Colonic mucosa (tissue), 4 donors: ENCODE measurements at places on chromosomes 2 and 18. TPM values are rescaled to one million over a fixed set of nuclear protein-coding genes. Genes with fewer than 3 reads are reported as not detected.

- no peak for DNase-seq
Observed at GRCh38 chr2:38387887-38388286, 10.8 kb upstream of the ATL2 start.

GRCh38 chr2:113963965-113964364 is 74.1 kb downstream of the ACTR3 start:
- no peak for DNase-seq

DNA sequence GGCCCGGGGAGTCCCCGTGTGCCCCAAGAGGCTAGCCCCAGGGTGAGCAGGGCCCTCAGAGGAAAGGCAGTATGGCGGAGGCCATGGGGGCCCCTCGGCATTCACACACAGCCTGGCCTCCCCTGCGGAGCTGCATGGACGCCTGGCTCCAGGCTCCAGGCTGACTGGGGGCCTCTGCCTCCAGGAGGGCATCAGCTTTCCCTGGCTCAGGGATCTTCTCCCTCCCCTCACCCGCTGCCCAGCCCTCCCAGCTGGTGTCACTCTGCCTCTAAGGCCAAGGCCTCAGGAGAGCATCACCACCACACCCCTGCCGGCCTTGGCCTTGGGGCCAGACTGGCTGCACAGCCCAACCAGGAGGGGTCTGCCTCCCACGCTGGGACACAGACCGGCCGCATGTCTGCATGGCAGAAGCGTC is 16.9 kb upstream of the FAHD2A start:
- peak; percentile 3 for DNase-seq

DNA sequence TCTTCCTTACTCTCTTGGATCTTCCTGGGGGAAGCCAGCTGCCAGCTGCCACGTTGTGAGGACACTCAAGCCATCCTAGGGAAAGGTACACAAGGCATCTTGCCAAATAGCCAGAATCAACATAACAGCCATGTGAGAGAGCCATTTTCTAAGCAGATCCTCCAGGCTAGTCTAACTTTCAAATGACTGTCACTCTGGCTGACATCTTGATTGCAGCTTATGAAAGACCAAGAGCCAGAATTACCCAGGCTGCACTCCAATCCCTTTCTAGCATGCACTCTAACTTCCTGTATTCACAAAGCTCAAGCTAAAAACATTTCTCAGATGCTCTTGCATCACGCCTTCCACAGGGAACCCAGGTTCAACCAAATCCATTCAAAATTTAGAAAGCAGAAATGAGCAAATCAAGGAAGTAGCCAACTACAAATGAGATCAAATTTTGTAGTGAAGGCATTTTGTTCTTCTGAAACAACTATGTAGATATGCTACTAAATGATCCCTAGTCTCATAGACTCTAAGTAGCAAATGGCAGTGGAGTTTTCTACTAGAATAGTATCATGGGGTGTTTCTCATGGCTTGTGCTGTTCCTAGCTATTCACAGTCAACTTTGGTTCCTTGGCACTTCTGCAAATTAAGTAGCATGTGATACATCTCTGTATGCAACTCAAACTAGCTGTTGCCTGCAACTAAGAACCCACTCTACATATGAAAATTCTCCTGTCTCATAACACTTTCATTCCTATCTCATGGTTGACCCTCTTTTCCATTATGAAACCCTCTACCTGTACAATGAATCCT is 281.9 kb downstream of the ZEB2 start:
- DNase-seq = no peak

The PRKAG3 gene
- not detected for total RNA-seq

GRCh38 chr18:7830468-7830867 is 263.4 kb downstream of the PTPRM start:
- no peak for DNase-seq

DNA sequence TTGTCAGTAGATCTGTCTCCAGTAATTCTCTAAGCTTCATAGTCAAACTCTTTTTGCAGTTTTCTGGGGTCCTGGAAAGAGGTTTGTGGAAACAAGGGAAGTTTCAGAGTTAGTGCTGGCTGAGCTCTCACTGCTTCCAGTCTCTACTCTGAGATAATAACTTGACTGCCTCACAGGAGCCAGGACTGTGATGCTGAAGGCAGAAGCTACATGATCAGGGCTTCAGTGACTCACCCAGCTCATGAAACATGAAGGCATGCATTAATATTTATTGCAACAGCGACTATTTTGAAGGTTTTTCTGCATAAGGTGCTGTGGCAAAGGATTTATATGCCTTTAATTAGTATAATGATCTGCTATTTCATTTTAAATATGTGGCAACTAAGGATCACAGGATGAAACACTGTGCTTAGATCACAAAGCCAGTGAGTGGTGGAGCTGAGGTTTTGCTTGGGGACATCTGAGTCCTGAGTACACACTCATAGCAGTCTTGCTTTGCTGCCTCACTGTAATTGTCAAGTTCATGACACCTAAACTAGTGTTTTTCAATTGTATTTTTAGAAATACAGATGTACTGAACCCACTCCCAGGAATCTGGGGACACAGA is 448.4 kb upstream of the GCFC2 start:
- no peak for DNase-seq

The DSC1 gene
- total RNA-seq = 0.05 TPM

DNA sequence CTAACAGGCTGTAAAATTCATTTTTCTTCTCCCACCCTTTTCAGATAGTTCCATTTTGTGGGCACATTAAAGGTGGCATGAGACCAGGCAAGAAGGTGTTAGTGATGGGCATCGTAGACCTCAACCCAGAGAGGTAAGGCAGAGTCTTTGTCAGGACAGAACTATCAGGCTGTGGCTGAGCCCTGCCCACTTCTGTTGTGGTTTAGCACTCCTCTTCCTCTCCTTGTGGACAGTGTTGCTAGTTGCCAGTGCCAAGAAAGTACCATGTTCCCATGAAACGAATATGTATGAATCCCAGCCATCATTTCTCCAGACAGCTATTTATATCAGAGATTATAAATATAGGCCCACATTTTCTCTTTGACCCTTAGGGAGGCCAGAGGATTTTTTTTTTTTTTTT is 1.6 kb downstream of the LGALSL start:
- no peak for DNase-seq

DNA sequence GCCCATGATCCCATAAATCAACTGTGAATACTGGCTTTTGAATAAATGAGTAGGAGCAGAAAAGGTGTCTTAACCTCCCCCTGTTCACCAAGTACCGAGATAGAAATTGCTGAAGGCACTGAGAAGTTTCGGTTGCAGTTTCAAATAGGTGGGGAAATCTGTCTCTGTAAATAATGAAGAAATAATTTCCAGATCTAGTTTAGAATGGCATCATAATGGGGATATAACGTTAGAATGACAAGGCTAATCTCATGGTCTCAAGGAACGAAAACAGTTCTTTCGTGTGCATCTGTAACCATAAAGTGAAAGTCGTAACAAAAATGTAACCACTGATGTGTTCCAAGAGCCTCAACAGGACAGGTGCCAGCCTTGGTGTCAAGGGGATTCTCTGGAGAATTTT is 49.9 kb upstream of the TMEM18 start:
- no peak for DNase-seq

GRCh38 chr2:10741139-10741538 is 19.7 kb downstream of the ATP6V1C2 start:
- no peak for DNase-seq

The TRIM43 gene
- not detected for total RNA-seq

DNA sequence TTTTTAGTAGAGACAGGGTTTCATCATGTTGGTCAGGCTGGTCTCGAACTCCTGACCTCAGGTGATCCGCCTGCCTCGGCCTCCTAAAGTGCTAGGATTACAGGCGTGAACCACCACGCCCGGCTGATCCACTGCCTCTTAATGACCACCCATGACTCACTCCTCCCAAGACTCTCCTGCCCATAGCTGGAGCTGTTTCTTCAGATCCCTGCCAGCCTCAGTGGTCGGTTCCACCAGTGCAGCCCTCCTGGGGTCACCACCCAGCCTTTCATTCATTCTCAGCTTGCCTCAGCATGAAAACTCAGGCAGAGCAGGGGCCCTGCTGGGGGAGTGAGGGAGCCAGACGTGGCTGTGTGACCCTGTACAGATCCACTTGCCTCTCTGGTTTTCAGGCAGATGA is 12.5 kb downstream of the KCNIP3 start:
- DNase-seq = no peak

- no peak for DNase-seq
Observed at GRCh38 chr2:242034138-242034537, 164.6 kb downstream of the RTP5 start.

- peak; percentile 24 for DNase-seq
Observed at GRCh38 chr2:181104512-181105115, 124.2 kb downstream of the UBE2E3 start.

DNA sequence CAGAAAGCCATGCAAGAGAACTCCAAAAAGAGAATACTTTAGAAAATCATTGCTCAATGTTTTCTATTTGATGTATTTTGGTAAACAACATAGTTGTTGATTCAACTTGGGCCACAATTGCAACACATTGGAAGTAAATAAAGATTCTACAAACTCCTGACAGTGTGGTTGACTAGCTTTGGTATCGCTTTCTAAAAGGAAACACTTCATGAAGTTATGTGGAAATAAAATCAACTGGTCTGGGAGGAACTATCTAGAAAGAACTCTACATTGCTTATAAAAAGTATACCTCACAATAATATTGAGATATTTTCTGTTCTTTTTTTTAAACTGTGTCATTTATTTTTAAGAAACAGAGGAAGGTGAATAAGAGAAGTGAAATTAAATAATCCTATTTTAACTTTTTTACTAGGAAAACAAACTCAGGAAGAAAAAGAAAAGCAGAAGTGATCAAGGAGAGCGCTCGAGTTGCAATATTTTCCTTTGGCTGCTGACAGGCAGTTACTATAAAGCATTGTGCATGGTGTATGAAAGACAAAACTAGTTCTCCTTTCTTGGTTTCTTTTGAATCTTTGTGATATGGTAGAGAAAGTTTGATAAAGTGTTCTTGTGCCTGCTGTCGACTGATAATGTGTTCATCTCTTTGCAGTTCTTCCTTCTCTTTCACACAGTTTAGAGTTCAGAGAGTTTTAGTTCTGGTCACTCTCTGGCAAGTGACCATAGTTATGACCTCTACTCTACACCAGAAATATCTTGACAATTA is 3.0 kb downstream of the DHRS9 start:
- DNase-seq = no peak

DNA sequence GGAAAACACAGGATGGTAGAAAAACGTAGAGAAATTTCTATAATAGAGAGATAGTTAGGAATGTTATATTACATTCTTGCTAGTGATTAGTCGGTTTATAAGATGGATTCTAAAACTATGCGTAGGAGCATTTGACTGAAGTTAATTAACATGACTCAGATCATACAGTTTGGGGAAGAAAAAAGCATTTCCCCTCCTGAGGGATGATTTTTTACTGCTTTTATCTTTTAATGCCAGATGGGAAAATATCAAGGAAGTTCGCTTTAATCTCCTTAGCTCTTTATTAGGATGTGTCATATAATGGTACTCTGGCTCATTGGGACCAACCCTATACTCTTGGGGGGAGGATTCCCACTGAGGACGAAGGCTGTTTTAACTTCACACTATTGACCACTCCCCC is 502.1 kb downstream of the TGIF1 start:
- DNase-seq = no peak

- peak; percentile 46 for DNase-seq
Observed at GRCh38 chr18:23384778-23385736, 68.0 kb upstream of the RIOK3 start.

GRCh38 chr2:133657591-133657990 is 89.3 kb upstream of the NCKAP5 start:
- DNase-seq = no peak

DNA sequence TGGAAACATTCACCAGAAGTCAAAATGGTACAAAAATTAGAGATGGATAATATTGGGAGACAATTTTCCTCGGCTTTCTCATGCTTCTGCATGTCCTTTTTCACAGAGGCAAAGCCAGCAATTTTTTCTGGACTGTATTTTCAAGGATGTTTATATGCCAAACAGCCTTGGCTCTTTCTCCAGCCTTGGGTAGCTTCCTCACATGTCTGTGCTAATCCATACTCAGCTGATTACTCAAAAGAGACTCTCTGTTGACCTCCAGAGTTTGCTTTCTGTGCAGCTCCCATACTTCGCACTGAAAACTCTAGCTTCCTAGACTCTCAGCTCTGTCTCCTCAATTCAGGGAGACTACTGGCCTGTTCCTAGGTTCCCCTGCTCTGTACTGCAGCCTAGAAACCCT is 10.6 kb downstream of the C18orf63 start:
- no peak for DNase-seq

DNA sequence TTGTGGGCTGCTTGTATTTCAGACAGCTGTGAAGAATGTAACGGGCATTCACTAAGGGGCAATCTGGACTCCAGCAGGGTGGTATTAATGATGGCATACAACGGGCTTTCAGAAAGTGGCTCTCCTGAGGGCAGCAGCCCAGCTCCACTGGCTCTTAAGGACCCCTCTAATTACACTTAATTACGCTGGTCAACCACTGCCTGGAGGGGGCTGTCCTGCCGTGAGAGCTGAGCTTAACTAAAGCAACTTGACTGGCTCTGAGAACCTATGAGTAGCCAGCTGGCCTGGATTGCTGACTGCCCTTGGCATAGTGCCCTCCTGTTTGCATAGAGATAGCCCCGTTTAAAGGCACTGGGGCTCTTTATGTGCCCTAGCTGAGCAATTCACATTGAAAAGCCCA is 3.8 kb downstream of the LIPG start:
- no peak for DNase-seq

- DNase-seq = no peak
Observed at GRCh38 chr2:134389381-134389780, 135.5 kb downstream of the MGAT5 start.

The SLC30A3 gene
- total RNA-seq = not detected

The WNT6 gene
- total RNA-seq = 0.37 TPM

DNA sequence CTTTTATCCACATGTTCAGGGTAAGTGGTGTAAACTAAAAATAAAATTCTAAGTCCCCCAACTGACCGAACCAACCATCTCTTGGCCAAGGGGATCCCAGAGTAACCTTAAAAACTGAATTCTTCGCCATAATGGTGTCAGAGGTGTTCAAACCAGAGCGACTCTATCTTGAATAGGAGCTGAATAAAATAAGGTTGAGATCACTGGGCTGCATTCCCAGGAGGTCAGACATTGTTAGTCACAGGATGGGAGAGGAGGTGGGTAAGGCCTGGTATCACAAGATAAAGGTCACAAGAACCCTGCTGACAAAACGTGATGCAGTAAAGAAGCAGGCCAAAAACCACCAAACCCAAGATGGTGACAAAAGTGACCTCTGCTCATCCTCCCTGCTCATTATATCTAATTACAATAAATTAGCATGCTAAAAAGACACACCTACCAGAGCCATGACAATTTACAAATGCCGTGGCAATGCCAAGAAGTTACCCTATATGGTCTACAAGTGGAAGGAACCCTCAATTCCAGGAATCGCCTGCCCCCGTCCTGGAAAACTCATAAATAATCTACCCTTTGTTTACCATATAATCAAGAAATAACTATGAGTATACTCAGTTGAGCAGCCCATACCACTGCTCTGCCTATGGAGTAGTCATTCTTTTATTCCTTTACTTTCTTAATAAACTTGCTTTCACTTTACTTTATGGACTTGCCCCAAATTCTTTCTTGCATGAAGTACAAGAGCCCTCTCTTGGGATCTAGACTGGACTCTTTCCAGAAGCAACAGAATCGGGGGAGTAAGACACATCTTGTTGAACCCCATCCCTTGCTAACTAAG is 302.4 kb downstream of the STK39 start:
- DNase-seq = no peak

The FAM237A gene
- total RNA-seq = not detected

The NAGK gene
- total RNA-seq = 68.4 TPM

The GCG gene
- 55.8 TPM for total RNA-seq
